ENCODE measurements at places on chromosomes 2 and 18. TPM values are rescaled to one million over a fixed set of nuclear protein-coding genes. Genes with fewer than 3 reads are reported as not detected.

NUP35 gene
- 20.5 TPM for total RNA-seq

SERPINB4 gene
- total RNA-seq, result under 0.01 TPM

RTN4 gene
- total RNA-seq, result 237 TPM

DSEL gene
- 6.2 TPM for total RNA-seq

SRD5A2 gene
- total RNA-seq, result not detected

RAB6D gene
- under 0.01 TPM for total RNA-seq

ASAP2 gene
- 52.3 TPM for total RNA-seq

RAB31 gene
- total RNA-seq, result 34.1 TPM

SPATA3 gene
- not detected for total RNA-seq

CNGA3 gene
- not detected for total RNA-seq

UGT1A1 gene
- total RNA-seq, result not detected

LDLRAD4 gene
- 0.65 TPM for total RNA-seq

STAT4 gene
- total RNA-seq, result 0.46 TPM

DYNAP gene
- total RNA-seq, result not detected

L3MBTL4 gene
- total RNA-seq, result 0.46 TPM

Measured in epithelial cell of umbilical artery (primary cell).